ENCODE measurements at places on chromosomes 7 and 10. TPM values are rescaled to one million over a fixed set of nuclear protein-coding genes. Genes with fewer than 3 reads are reported as not detected.

The VSTM2A gene
- total RNA-seq = not detected

The MEST gene
- 1.1 TPM for total RNA-seq

The LIPN gene
- total RNA-seq = not detected

The SPDYE3 gene
- not detected for total RNA-seq

Measured in bladder microvascular endothelial cell (primary cell).